DMS153 (cell line): ENCODE measurements at places on chromosomes 16 and 17.

DNA sequence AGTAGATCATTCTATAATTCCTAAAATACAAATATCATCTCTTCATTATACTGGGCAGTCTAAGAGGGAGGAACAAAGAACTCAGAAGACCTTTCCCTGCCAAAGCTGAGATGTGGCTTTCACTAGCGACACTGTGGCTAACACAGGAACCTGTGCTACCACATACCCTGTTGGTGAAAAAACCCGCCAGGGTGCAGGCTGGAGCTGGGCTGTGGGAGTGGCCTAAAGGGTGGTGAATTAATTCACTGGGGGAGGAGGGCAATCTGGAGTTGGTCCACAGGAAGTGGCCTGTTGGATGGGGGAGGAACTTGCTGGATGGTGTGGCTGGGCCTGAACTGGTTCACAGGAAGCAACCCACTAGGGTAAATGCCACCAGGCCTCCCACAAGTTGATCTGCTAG is 7.4 kb downstream of the ZNF594 start:
- DNase-seq, result no peak

GRCh38 chr17:8800656-8801055 is 1.5 kb upstream of the MFSD6L start:
- no peak for DNase-seq

DNA sequence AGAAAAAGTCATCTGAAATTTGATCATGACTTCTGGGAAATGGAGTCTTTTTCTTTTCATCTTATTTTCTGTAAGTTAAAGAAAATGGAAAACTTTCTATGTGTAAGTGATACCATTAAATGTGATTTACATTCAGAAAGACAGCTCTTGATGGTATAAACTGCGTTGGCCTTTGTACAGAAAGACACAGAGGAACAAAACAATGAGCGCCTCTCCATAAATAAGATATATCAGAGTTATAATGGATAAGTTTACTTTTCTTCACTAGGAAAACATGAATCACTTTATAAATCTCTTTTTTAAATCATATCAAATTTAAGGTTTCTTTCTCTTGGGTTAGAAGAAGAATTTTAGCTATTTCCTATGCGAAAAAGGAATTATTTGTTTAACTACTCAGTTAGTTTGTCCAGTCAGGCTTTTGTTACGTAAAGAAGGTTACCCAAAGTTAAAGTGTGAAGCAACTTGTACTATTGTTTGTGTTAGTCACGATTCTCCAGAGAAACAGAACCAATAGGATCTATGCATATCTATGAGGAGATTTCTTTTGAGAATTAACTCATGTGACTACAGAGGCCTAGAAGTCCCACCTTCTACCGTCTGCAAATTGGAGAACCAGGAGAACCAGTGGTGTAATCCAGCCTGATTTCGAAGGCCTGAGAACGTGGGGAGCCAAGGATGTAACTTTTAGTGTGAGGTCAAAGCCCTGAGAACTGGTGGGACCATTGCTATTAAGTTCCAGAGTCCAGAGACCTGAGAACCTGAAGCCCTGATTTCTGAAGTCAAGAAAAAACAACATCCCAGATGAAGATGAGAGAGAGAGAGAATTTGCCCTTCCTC is 295.4 kb upstream of the KCNJ16 start:
- DNase-seq, result no peak

- no peak for DNase-seq
Measured at GRCh38 chr17:62824290-62825131, 16.4 kb upstream of the MARCHF10 start.

DNA sequence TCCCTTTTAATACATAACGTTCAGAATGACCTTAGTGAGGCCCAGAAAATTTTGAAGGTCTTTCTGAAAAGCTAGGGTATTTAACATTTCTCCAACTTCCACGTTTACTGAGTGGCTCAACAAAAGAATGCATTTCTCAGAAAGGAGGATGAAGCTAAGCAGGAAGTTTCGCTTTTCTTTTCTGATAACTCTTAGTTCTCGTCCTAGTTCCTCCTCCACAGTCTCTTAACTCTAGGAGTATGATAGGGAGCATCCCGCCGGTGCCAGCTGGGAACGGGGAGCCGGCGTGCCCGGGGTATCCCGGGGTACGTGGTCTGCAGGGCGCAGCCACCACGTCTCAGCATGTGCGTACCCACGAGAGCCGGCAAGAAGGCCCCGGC is 363 bp downstream of the KARS1 start:
- no peak for DNase-seq

DNA sequence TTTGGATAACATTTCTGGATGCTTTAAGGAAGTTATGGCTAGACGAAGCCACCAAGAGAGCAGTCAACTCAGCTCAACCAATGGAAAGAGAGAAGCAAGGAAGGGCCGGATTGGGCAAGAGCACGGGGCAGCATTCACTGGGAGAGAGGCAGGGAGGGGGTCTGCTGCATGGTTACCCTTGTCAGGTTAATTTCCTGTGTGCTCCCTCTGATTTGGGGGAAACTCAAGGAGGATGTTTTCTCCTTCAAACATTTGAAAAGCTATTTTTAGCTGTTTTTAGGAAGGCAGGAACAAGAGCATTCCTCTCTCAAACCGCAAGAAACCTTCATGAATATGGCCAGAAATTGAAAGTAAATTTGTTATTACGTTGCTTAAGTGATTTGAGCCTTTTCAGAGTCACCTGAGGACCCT is 118.5 kb upstream of the ZFHX3 start:
- DNase-seq, result no peak

DNA sequence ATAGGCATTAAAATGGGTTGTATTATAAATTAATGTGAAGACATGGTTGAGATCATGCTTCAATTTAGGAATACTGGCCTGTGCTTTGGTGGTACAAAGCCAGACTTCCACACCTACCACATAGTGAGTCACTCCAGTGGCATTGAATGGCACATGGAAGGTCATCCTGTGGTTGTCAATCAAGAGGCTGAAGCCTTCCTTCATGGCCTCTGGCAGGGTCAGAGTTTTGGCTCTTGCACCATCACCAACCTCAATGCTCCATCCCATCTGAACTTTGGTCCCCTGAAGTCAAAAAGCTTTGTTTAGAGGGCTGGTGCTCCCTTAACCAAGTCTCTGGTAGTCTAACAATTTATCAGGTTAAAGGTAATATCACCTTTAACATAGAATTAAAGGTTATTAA is 6.1 kb downstream of the ZP2 start:
- DNase-seq, result no peak

- no peak for DNase-seq
Measured at GRCh38 chr17:59405944-59406705, 74.7 kb downstream of the YPEL2 start.

DNA sequence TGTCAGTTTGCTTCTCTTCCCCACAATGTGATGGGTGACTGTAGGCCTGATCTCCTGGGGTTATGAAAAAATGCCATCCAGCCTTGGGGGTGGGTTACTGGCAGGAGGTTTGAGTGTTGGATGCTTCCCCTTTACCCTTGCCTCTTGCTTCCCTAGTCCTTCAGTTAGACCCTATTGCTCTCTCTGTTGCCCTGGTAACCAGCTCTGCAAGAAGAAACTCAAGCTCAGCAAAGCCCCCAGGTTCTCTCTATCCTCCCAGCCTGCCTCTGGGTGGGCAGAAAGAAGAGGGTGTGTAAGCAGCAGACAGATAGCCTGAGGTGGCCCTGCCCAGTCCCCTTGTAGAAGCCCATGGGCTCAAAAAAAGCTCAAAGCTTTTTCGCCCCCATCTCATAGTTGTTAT is 2.8 kb upstream of the RAPGEFL1 start:
- no peak for DNase-seq

DNA sequence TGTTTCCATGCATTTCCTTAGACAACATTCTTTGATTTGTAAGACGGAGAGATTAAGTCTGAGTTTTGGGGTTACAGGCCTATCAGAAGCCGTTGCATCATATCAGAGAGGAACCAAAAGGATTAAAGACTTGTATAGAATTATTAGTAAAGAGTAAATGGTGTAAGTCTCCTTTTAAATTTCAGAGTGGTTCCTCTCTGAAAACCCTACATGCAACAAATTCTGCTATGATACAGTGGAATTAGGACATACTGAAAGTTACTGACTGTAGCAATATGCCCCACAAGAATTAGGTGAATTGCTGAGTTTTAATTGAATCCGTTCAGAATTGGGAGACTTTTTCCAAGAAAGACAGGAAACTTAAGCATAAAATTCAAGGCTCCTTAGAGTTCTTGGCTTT is 221.6 kb downstream of the FTO start:
- no peak for DNase-seq

DNA sequence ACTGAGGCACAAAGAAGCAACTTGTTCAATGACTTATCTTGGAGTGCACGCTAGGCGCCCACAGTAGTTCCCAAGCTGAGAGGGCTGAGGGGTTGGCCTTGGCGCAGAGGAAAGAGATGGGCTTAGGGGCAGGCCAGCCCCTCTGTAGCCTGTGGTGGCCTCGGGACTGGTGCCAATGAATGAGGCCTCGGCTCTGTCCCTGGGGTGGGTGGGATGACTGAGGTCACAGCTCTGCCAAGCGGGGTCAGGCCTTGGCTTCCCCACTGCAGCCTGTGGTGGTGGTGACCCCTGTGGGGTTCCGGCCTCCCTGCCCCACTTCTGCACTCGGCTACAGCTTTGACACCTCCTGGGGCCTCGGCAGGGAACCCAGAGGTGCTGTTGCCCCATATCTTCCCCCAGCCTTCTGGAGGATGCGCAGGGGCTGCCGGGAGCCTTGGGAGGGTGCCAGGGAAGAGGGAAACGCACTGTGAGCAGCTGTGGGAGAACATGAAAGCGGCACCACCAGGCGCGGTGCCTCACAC is 46.0 kb downstream of the BEAN1 start:
- no peak for DNase-seq

- no peak for DNase-seq
Measured at GRCh38 chr17:28317966-28318758, 838 bp upstream of the TMEM97 start.
